Germinal center (tissue), 1 donor: ENCODE measurements at places on chromosomes 1 and 21.
A peak's percentile ranks its signal among the peaks of the same experiment; 100 is the strongest.

DNA sequence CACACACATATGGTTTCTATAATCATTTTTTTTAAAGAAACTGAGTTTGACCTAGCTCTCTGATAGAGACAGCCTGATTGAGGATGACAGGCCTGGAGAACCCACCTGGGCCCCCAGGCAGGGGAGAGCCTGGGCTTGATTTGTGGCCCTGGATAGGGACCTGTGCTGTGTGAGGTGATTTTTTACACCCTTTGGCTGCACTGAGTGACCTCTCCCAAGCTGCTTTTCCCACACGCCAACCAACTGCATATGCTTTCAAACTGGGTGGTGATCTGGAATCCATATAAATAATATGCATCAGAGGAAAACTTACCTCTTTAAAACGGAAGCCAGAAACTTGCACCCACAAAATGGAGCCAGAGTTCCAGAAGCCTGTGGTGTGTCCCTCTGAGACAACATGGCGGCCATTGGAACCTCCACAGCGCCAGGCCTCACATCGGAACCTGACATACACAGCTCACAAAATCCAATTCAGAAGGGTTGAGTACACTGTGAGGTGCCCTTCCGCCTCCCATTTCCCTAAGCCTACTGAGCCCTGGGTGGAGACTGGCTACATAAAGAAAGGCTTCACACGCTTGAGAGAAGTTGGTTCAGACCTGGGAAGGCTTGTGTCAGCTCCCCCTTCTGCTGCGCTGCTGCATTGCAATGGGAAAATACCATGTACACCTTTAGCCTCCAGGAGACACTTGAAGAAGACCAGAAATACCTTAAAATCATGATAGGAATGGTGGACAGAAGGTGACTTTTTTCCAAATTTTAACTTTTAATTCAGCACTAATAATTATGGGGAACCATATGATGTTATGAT is 160.7 kb downstream of the HHIPL2 start:
- no peak for DNase-seq

DNA sequence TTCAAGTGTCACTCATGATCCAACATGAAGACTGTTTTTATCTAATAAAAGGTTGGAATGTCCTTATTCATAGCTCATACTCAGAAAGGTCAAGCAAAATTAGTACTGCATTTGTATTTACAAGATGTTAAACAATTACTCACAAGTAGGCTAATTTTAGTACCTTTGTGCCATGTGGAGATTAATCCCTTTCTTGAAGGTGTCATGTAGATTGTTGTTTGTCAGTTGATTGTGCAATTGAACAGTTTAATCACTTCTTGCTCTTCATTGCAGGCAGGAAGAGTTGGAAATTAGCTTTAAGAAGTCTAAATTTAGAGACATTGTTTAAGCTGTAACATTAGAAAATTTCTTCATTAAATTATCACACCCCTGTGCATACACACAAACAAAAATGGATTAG is 847.1 kb downstream of the KCNT2 start:
- DNase-seq, result no peak

GRCh38 chr1:114482585-114482984 is 28.4 kb downstream of the TRIM33 start:
- DNase-seq, result peak; percentile 38

DNA sequence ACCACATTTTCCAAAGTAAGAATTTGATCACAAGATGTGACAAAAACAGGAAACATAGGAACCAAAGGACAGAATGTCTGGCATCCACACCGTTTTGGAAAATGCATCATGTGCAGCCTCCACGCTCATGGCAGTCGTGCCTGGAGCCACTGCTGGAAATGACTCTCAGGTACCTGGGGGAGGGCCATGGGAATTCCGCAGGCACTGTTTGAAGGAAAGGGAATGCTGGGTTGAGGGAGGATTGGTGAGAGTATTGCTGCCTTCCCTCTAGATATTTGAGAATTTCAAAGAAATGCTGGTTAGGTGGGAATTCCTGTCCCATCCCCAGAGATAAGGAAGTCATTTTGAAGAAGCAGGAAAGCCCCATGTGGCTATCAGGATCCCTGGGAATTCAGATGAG is 10.8 kb downstream of the SLAMF1 start:
- DNase-seq, result no peak

- no peak for DNase-seq
These were observed 6.5 kb downstream of the PAXBP1 start for GRCh38 chr21:32765058-32765457.

DNA sequence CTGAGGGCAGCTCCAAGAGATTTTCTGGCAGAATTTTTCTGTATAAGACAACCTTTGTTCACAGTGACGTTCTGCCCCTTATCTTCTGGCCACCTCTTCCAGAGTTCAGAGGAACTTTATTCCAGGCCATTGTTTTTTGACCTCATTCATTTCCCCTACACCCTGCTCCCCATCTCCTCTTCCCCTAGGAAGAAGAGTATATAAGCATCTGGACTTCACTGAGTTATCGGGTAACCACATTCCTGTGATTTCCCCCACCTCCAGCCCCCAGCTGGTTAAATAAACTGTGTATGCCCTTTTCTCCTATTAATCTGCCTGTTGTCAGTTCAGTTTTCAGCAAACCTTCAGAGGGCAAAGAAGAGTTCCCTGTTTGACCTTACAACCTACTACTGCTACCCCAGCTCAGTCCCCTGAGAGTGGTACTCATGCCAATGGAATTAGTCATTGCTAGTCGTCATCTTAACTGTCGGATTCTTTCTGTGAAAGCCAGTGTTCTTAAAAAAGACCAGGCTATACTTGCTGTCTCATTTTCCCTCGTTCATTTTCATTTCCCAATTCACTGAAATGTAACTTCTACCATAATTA is 14.3 kb upstream of the ALG14 start:
- DNase-seq, result no peak

DNA sequence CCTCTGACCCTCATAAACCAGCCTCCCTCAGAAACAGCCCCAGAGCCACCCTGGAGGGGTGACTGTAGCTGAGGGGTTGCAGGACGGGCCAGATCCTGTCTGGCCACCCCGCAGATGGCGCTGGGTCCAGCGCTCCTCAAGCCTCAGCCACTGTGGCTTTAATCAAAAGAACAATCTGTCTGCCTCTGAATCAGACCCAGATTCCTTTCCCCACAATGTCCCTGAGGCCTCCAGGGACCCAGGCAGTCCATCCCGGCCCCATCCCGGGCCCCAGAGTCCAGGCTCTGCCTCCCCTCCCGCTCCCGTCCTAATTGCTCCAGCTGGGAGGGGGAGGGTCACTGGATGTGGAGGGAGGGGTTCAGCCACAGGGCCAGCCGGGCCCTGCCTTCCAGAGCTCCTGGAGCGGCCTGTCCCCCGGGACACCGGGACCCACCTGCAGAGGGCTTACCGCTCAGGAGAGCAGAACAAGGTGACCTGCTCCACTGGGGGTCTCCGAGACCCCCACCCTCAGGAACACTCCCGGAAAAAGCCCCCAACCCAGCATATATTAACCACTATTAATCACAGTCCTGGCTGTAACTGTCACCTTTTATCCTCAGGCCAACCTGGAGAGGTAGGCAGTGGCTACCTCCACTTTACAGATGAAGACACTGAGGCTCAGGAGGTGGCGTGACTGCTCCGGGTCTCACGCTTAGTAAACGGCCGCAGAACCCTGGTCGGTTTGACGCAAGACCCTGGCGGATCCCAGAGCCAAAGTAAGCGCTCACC is 836 bp upstream of the FBLIM1 start:
- no peak for DNase-seq

- DNase-seq, result peak; percentile 17
These were observed 143.2 kb downstream of the KCTD3 start for GRCh38 chr1:215710036-215710898.

GRCh38 chr1:112744009-112744578 is 29.0 kb upstream of the PPM1J start:
- no peak for DNase-seq
